H7 (cell line): ENCODE measurements at places on chromosomes 5 and 9.
A peak's percentile ranks its signal among the peaks of the same experiment; 100 is the strongest.

DNA sequence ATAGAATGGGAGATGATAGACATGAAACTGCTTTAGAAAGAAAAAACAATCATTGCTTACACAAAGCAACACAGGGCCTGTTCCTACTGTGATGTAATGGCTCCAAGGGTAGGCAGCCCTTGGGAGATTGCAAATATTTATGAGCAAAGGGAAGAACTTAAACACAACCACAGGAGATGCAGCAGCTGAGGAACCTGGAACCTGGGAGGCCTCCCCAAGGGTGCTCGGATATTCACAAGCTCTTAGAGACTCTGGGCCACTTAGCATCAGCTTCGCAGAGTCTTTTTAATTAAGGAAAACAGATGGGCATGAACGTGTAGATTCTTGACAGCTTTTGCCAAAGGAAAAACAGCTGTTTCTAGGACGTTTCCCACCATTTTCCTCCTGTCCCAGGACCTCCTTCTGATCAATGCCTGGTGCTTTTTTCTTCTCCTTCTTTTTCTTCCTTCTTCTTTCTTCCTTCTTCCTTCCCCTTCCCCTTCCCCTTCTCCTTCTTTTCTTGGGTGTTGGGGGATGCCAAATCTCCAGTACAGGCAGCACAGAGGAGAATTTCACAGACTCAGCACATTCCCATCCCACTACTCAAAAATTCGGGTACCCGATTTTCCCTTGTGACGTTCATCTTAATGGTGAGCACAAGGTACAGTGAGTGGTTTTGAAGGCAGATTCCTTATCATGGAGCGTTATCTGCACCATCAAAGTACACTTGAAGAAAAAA, 28.1 kb upstream of the TCF7 start:
- DNase-seq, result no peak

GRCh38 chr9:130437011-130437789, 7.6 kb upstream of the ASS1 start:
- DNase-seq, result no peak

DNA sequence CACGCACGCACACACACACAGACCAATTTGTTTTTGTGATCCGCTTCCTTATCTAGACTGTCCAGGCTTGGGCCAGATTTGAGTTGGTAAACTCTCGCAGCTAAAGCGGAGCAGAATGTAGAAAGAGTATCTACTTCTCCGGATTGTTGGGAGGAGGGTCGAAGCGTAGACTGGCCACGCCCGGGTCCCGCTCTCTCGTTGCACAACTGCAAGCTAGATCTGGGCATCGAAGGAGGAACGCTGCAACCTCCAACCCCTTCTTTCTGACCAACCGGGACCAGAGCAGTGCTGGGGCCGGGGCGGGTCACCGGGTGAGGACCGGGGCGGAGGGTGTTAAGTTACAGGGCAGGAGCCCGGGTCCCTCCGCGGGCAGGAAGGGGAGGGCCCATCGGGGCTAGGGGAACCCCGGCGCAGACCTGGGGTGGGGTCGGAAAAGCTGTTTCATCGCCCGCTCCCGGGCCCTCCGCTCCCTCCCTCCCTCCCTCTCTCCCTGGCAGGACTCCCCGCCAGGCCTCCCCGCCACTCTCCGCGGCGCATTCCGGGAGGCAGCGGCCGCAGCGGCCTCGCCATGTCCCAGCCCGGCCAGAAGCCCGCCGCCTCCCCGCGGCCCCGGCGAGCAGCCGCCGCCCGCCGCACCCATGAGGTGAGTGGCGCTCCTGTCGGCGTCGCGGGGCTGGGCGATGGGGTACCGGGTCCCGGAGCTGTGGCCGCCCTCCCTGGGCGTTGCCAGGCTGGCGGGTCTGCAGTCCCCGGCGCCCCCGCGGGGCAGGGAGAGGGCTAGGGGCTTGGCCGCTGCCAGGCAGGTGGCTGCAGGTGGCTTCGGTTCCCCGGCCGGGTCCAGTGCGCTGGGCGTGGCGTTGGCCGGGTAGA, at the start of gene CAST:
TSS of gene CAST (plus strand) at position 522 of the 870 bp plus-strand sequence. CDS start at position 569, 47 bp downstream.
- peak; percentile 92 for DNase-seq

DNA sequence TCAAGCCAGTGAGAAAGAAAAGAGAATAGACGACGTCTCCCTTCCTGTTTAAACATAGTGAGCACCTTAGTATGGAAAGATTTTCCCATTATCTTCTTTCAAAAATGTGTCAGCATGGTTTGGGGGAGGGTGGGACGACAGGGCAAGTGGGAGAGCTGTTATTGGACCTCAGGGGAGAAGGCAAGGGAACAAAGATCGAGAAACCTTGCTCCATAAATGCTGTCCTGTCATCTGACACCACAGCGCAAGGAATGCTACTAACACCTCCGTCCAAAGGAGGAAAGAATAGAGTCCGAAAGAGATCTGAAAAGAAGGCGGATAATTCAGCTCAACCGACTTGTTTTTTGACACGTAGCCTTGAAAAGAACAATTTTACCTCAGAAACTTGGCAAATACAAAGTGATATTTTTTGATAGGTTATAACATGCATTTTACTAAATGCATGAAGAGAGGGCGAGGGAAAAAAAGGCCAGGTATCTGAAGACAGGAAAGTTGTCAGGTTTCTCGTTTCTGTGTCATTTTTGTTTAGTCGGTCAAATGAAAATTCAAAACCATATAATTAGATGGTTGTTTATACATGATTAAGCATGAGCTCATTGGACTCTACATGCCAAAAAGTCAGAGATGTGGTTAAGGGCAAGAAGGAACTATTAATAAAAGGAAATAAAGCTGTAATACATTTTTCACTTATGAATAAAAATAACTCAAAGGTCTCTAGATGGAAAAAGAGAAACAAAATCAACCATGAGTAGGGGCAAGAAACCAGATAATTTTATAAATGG, 155.7 kb downstream of the GLIS3 start:
- no peak for DNase-seq

DNA sequence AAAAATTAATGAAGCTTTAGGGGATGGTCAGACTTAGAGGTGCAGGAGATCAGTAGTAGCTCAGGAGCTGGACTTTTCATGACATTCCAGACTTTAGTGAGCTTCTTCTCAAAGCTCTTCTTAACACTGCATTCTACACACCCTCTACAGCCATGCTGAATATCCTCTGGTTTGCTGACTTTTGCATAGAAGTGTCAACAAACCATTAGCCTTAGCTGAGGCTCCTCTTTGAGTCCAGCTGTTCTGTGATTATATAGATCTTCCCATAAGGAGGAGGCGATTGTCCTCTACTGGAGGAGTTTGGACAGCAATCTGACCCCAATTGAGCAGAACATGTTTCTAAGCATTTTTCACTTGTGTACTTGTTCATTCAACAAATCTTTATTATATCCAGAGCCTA, 75.0 kb upstream of the RUSC2 start:
- DNase-seq, result no peak

DNA sequence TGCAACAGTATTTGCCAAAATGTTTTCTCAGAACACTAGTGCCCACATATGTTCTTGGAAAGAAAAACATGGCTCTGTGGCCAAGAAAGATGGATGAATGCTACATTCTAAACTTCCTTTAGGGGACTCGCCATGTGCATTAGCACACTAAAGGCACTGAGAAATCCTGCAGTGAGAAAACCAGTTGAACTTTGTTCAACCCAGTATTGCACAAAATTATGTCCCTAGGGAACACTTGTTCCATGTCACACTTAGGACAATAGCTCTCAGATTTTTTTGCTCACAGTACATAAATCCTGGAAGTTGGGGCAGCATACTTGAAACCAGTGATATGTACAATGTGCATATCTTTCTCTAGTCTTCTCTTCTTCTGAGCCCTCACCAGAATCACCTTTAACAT, 96.6 kb downstream of the ADRB2 start:
- DNase-seq, result no peak

DNA sequence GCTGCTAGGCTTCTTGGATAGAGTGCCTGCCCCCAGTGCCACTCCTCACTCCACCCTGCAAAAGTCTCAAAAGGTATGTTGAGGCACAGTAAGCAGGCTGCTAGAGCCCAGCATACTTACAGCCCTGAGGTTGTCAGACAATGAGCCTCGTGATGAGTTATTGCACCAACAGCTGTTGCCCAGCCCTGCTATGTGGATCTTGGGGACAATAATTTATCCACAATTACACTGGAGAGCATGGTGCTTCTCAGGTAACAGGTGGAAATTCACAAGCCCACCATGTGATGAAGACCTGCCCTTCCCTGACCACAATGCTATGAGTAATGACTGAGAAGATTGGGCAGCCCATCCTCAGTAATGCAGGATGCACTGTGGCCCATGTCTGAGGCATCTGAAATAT, 36.5 kb downstream of the KCNIP1 start:
- DNase-seq, result no peak

GRCh38 chr9:126144603-126145456, 181.8 kb upstream of the MVB12B start:
- peak; percentile 11 for DNase-seq

DNA sequence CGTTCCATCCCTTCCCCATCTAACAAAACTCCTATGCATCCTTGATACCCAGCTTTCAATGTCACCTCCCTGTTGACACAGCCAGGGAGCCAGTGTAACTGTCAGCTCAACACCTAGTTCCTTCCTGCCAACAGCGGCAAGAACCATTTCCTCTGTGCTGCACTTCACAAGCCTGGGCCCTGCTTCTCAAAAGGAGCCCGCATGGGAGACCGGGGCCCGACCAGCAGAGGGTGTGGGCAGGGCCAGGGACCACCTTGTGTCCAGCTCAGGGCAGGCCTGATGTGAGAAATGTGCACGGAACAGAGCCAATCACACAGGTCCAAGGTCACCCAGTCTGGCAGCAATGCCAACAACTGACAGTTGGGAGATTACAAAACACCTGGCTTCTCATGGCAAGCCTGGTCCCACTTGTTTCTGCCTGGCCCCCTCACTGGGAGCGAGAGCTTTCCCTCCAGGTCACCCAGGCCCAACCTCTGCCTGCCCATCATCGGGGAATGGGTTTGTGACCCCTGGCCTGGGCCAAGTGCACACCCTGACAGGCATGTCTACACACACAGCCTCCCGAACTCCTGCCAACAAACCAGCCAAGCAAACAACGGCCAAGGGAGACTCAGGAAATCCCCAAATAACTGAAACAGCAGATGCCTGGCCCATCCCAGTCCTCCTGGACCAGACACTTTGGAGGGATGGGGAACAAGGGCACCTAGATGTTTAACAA, 3.1 kb downstream of the RNF44 start:
- DNase-seq, result peak; percentile 67

DNA sequence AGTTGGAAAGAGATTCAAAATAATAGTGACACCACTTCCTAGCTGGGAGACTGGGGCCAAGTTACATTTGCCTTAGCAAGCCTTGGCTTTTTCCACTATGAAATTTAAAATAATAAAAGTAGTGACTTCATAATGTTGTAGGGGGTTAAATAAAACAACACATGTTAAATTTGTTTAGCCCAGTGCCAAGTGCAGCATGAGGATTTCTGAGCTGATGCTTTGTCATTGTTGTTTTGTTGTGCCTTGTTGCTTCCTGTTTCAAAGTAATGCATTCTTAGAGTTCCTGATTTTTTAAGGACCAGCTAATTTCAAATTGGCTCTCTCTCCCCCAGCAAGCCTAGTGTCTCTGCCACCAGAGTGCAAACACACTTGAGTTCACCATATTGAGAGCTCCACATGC, 270.7 kb upstream of the PAPPA start:
- no peak for DNase-seq

- DNase-seq, result peak; percentile 4
Measured at GRCh38 chr5:104412649-104413240, 850.2 kb upstream of the NUDT12 start.

- peak; percentile 65 for DNase-seq
Measured at GRCh38 chr5:88889189-88890069, 6.4 kb upstream of the MEF2C start.

- no peak for DNase-seq
Measured at GRCh38 chr5:74786851-74787250, 19.8 kb downstream of the NSA2 start.

GRCh38 chr5:141603923-141604717, 14.7 kb downstream of the DIAPH1 start:
- peak; percentile 20 for DNase-seq

DNA sequence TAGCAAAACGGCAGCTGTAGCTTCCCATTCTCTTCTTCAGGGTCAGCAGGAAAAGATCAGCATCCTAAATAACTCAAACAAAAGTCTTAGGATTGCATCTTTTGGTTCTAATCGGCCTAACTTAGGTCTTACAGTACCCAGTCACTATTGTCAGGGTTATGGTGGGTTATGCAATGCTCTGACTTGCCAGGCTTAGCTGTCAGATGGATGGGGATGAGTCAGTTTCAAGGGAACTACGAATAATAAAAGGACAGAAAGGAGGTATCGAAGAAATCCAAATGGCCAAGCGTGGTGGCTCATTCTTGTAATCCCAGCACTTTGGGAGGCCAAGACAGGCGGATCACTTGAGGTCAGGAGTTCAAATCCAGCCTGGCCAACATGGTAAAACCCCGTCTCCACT, 46.5 kb downstream of the PPP1R2B start:
- no peak for DNase-seq

DNA sequence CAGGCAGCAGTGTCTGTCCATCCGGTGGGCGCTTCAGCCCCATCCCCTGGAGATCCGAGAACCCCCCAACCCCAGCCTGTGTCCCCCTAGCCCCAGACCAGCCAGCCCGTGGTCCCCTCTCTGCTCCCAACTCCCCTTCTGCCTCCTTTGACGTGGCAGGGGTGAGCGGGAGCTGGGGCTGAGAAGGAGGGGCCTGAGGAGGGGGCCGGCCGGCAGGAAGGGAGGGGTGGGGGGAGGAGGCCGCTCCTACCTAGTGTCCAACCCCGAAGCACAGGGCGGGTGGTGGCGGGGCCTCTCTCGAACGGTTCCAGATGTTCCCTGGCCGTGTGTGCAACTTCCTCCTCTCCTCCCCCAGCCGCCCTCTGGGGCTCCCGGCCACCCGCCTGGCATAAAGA, 31.0 kb downstream of the GOLGA2 start:
- DNase-seq, result peak; percentile 96

- peak; percentile 99 for DNase-seq
Measured at GRCh38 chr9:98056269-98057137, at the start of gene NANS. NANS (plus strand) TSS chr9:98056732; CDS start chr9:98056809, 77 bp downstream.

- DNase-seq, result no peak
Measured at GRCh38 chr9:71326360-71326759, 204.9 kb upstream of the TRPM3 start.

DNA sequence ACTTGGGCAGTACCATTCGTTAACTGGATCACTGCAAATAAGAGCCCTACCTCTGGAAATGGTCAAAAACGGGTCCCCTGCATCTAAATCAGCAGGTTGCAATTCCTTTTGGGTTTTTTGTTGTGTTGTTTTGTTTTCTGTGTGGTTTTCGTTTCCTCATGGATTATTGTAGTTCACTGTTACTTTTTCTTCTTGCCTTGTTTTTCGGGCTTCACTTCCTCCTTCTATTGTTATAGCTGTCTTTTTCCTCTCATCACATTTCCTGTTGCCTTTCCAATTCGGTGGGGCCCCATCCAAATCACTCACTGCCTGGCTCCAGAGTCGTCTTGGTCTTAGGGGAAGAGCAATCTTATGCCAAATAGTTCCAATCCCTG, 8.7 kb upstream of the SSBP2 start:
- DNase-seq, result peak; percentile 16

GRCh38 chr5:134555223-134555889, 29.9 kb downstream of the JADE2 start:
- peak; percentile 54 for DNase-seq

- DNase-seq, result no peak
Measured at GRCh38 chr5:169649486-169649885, 12.4 kb downstream of the DOCK2 start.

- peak; percentile 79 for DNase-seq
Measured at GRCh38 chr5:140153905-140154304, 21.1 kb upstream of the CYSTM1 start.

- no peak for DNase-seq
Measured at GRCh38 chr5:58412081-58412480, 47.8 kb downstream of the PLK2 start.

- DNase-seq, result no peak
Measured at GRCh38 chr5:43041110-43041668, 1.1 kb upstream of the ANXA2R start.

- no peak for DNase-seq
Measured at GRCh38 chr5:56671571-56671970, 143.8 kb upstream of the MAP3K1 start.
